Right atrium auricular region (tissue), 2 donors: ENCODE measurements at places on chromosomes 2 and 18. TPM values are rescaled to one million over a fixed set of nuclear protein-coding genes. Genes with fewer than 3 reads are reported as not detected.

Gene PARD6G
- total RNA-seq: 2.8 TPM

Gene SERPINB3
- total RNA-seq: not detected

Gene AQP4
- total RNA-seq: 14.9 TPM

DNA sequence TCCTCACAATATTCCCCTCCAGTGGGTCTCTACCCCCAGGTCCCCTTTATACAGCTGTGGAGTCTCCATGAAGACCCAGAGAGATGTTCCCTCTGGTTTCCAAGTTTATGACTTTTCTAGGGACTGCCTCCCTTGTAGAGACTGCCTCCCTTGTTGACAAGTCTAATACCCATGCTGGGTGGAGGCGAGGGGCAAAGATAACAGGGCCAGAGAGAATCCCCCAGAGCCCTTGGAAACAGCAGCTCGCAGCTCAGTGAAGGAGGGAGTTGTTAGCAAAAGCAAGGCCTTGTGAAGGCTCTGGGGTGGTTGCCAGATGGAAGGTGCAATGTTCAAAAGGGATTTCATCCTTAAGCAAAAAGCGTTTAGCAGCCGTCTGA is 75.0 kb upstream of the GATA6 start:
- H3K4me1 ChIP-seq: no peaks in the 10 kb centered on the region
- no peak overlapping the region for H3K27ac ChIP-seq
- no peaks in the 10 kb centered on the region for H3K36me3 ChIP-seq

Gene YPEL5
- total RNA-seq: 36.3 TPM

Gene DSG1
- total RNA-seq: 4.2 TPM

DNA sequence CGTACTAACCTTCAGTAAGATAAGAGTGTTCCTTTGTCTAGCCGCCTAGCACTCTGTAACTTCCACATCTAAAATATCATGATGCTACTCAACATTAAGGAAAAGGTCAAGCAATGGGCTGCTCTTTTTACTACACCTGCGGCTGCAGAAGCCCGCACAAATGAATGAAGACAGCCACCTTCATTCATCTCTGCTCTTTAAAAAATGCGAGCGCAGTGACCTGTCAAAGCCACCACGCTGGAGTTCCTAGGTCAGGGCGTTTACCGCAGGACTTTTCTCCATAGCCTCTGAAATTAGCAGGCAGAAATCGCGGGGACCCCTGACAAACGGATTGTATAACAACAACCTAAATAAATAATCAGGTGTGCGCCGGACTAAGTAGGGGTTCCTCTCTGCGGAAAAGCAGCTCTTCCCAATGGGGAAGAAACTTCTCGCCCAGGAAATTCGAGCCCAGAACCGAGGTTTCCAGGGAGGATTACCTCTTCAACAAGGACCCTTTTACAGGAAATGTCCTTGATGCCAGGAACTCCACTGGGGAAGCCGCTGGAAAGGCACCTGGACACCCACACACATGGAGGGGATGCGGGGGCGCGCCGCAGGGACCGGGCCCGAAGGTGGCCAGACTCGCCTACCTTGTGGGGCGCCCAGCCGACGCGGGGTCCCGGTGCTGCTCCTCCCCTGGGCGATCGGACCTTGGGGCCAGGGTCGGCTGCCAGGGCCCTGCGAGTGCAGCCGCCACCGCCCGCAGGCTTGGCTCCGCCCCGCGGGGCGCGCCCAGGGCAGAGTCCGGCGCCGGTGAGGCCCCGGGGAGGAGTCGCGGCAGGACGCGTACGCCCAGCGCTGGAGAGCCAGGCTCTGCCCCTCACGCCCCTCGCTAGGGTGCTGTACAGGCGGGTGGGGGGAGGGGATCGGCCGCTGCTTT is at the start of gene CCDC68:
TSS of gene CCDC68 (minus strand) at position 758 of the 922 bp plus-strand sequence. CDS start 16,670 bp downstream, outside the sequence.
- no peaks in the 10 kb centered on the region for H3K4me1 ChIP-seq
- peak within 1 kb of the TSS; percentile 62 for H3K27ac ChIP-seq
- no peaks in the 10 kb centered on the region for H3K36me3 ChIP-seq
- no peaks in the 10 kb centered on the region for H3K27me3 ChIP-seq

GRCh38 chr18:44569391-44570055 is 111.2 kb upstream of the SETBP1 start:
- H3K27me3 ChIP-seq: no peaks in the 10 kb centered on the region
- no peaks in the 10 kb centered on the region for H3K36me3 ChIP-seq
- no peak overlapping the region for H3K27ac ChIP-seq

DNA sequence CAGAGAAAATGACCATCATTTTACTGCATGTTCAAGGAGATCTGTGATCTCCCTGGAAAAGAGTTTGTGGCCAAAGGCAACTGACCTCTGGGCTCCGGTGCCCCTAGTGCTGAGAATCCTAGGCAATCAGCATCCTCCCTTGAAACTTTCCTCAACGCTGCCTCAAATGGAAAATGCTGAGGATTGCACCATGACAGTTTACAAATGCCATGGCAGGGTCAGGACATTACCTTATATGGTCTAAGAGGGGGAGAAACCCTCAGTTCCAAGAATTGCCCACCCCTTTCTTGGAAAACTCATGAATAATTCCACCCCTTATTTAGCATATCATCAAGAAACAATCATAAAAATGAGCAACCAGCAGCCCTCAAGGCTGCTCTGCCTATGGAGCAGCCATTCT is 48.3 kb downstream of the ALPK2 start:
- H3K36me3 ChIP-seq: no peaks in the 10 kb centered on the region
